ENCODE measurements at places on chromosomes 7 and 10. TPM values are rescaled to one million over a fixed set of nuclear protein-coding genes. Genes with fewer than 3 reads are reported as not detected.

The SNX8 gene
- total RNA-seq: 34.6 TPM

The C10orf143 gene
- 2.7 TPM for total RNA-seq

The SLC25A13 gene
- total RNA-seq: 12.8 TPM

The OPALIN gene
- total RNA-seq: not detected

The CALY gene
- 0.44 TPM for total RNA-seq

The OR9A2 gene
- not detected for total RNA-seq

The PWWP2B gene
- 9.8 TPM for total RNA-seq

The PTPRZ1 gene
- not detected for total RNA-seq

The ABCA13 gene
- total RNA-seq: 0.05 TPM

The AGR2 gene
- total RNA-seq: not detected

The AKR1C8 gene
- total RNA-seq: 1.4 TPM

The EPHA1 gene
- total RNA-seq: 0.66 TPM

The TMEM72 gene
- total RNA-seq: not detected

The IDE gene
- total RNA-seq: 38.9 TPM
